HuH-7 (cell line): ENCODE measurements at places on chromosomes 3 and 15.

- DNase-seq, result no peak
Measured at GRCh38 chr3:57080171-57080570, 19.7 kb downstream of the SPATA12 start.

- no peak for DNase-seq
Measured at GRCh38 chr3:20990896-20991295, 760.1 kb downstream of the ZNF385D start.

GRCh38 chr3:181730316-181730715, 18.6 kb downstream of the SOX2 start:
- no peak for DNase-seq

- no peak for DNase-seq
Measured at GRCh38 chr15:81013396-81013929, 12.7 kb downstream of the TLNRD1 start.

DNA sequence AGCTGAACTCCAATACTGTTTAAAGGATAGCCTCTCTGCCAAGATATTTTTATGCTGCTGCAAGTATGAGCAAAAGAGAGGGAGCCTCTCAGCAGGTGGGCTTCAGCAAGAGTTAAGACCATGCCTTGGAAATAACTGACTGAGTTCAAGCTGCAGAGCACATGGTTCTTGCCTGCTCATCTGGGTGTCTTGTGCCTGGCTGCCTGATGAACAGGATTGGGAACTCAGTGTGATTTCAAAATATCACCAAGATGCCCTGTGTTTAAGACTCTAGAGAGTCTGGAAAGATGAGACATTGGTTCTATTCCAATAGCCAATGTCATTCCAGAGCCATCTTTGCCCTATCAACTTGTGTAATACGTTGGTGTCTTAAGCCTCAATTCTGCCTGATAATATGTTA, 147.5 kb upstream of the VEPH1 start:
- no peak for DNase-seq

GRCh38 chr15:75669191-75669878, 21.6 kb downstream of the SNX33 start:
- DNase-seq, result no peak

DNA sequence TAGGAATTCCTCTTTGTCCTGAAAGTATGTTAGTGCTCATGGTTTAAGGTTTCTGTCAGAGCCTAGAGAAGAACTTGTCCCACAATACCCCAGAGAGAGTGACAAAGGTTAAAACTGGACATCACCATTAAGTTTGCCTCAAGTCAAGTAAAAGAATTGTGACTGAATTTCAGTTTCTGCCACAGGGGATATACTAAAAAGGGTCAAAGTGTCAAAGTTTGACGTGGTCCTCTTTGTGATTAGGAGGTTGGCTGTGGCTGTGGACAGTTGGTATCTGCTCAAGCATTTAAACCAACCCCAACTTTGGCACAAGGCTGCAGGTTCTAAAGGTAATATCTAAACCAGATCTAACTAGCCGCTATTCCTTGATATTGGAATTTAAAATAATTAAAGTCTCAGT, 26.1 kb downstream of the FMN1 start:
- no peak for DNase-seq

GRCh38 chr3:100915706-100916495, 77.3 kb downstream of the ABI3BP start:
- no peak for DNase-seq

DNA sequence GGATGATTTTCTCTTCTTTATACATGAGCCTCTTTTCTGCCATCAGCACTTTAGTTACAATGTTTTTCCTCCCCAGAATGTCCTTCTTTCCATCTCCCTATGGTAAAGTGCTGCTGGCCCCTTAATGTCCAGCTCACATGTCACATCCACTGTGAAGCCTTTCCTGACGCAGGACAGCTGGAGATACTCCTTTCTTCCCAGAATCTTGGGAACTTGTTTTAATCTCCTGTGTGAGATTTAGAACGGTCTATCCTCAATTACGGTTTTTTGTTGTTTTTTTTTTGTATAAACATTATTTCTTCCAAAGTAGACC, 147.7 kb upstream of the TSC22D2 start:
- no peak for DNase-seq

GRCh38 chr3:67296039-67296892, 298.2 kb downstream of the KBTBD8 start:
- DNase-seq, result no peak

DNA sequence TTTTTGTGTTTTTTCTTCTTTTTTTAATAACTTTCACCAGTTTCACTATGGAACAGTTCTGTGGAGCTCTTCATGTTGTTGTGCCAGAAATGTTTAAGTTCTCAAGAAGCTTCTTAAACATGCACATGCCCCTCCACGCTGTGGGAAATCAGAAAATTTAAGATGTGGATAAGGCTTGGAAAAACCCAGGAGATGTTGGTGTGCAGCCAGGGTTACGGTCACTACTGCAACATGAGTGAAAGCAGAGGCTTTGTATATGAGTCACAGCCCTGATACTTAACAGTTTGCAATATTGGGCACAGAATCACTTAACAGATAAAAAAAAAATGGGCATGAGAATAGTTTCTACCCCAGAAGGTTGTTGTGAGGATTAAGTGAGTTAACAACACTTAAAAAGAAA, 399.9 kb downstream of the LRTM1 start:
- no peak for DNase-seq

- DNase-seq, result no peak
Measured at GRCh38 chr3:122915300-122916055, 112.1 kb downstream of the SEMA5B start.

DNA sequence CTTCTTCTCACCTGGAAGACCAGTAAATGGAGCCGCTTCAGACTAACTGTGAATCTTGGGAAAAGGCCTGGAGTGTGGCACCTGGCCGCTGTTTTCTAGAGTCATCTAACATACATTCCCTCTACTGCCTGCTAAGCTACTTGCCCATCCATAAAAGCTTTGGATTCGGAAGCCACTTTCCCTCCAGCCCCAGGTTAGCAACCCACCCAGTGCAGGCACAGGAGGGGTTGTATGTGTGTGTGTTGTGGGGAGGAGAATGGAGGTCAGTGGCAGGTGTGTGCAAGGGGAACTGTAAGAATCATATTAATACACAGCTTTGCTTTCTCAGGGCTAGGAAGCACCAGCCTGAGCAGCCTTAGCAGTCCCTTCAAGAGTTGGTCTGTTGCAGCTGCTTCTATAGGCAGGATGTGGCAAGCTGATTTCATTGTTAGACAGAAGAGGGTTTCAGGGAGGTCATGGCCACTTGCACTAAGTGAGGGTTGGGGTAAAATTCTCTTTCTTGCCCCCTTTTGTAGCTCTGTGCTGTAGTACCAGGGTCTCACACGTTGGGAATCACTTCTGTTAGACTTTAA, 8.9 kb downstream of the NSUN3 start:
- no peak for DNase-seq

GRCh38 chr3:186669378-186670084, 3.7 kb downstream of the HRG start:
- no peak for DNase-seq

DNA sequence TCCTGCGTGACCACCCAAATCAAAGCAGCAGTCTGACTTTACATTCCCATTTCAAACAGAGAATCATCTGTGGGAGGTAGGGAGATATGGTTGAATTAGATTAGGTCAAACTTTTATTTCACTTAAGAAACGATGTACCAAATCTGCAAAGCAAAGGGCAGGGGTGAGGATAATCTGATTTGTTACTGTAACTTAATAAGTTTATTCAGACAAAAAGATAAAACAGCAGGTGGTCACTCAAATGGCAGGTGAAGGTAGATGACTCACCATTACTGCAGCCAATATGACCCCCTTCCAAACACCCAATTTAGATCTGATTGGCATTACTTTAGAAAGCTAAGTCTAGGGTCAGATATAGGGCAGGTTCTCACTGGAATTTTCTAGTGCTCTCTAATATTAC, 651.0 kb upstream of the NAALADL2 start:
- DNase-seq, result no peak

GRCh38 chr3:33438284-33438668, 1.9 kb downstream of the UBP1 start:
- DNase-seq, result peak; percentile 37

- DNase-seq, result no peak
Measured at GRCh38 chr3:183332487-183332886, 79.4 kb downstream of the B3GNT5 start.

DNA sequence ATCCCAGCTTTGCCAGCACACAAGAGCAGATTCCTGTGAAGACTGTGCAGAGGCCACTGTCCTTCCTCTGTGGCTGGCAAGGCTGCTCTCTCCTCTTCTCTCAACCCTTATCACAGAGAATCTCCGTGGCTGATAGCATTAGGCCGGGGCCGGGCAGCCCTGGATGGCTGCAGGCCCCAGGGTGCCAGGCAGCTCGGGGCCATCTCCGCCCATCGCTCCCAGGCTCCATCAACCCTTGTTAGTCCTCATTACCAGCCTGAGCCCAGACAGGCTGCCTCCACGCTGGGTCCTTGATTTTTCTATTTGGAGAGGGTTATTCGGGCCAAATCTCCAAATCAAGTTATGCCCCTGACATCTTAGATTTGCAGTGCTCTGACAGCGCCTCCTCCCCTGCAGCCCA, 39.1 kb downstream of the MRPL46 start:
- DNase-seq, result no peak

GRCh38 chr3:196968233-196969133, at the start of gene PIGZ:
TSS of gene PIGZ (minus strand) at chr3:196968833. CDS start at chr3:196952031, 16,802 bp downstream.
- no peak for DNase-seq

GRCh38 chr3:66392966-66393332, 107.9 kb downstream of the LRIG1 start:
- no peak for DNase-seq

DNA sequence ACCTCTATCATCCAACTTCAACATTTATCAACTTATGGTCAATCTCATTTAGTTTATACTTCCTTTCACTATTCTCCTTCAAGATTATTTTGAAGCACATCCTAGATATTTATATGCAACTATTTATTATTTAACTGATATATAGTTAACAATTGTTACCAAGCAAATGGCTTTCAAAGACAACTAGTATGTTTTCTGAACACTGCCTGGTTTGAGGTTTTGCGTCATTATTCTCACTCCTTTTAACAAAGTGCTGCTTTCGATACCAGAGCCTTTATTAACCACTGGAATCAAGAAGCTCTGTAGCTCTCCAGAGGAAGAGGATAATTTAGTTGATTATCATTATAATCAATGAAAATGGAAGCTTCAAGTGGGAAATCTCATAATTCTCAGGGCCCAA, 19.6 kb downstream of the ZIC1 start:
- DNase-seq, result no peak

DNA sequence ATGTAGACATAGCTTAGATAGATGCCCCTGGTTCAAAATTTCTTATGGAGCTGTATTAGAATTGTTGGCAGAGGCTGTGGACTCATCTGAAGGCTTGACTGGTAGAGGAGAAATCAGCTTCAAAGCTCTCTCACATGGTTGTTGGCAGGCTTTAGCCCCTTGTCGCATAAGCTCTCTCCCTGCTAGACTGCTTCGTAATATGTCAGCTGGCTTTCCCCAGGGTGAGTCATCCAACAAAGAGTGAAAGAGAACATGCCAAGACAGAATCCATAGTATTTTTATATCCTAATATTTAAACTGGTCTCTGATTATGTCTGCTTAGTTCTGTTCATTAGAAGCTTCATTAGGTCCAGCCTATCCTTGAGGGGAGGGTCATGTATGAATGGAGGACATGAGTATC, 427.4 kb upstream of the NAALADL2 start:
- DNase-seq, result no peak

GRCh38 chr3:29871087-29871486, 590.2 kb downstream of the RBMS3 start:
- peak; percentile 18 for DNase-seq

GRCh38 chr3:133897547-133897946, 1.9 kb upstream of the RAB6B start:
- DNase-seq, result no peak

GRCh38 chr3:172675441-172676193, 35.2 kb downstream of the NCEH1 start:
- no peak for DNase-seq

DNA sequence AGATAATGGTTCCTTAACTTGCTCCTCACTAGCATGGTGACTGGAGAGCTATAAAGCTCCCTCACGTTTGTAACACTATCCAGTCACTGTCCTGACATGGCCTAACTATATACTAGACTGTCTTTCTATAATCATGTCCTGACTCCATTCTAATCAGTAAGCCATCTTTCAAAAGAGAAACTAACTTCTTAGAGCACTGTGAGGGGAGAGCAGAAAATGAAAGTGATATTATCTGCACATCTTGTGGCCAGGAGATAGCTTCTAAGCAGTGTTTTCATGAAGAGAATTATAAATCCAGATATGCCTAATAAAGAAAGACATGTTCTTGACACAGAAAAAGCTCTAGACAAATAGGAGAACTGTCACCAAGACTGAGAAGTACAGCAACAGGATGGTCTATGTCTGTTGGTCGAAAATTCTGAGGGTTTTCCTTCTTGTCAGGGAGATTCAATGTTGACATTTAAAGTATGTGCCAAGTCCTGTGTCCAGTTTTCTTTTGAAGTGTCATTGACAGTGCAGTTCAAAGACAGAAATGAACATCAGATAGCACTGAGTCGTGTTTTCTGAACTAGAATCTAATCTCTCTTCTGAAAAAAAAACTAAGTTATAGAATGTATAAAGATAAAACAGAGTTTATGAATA, 230.6 kb upstream of the PEX5L start:
- no peak for DNase-seq

DNA sequence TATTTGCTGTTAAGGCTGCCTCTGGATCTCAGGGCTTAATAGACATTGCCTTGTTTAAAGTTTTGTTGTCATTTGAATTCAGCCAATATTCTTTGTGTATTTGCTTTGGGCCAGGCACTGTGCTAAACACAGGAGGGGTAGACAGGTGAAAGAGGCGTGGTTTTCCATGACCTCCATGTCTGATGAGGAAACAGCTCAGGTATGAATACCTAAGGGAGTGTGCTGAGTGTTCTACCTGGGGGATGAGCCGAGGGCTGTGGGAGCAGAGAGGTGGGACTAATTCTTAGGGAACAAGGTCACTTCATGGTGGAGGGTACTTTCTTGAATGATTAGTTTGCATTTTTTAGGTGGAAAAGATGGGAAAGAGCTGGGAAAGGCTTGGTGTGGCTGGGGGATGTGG, 108.2 kb downstream of the THSD4 start:
- DNase-seq, result no peak

- DNase-seq, result no peak
Measured at GRCh38 chr3:159236321-159236720, 434.5 kb downstream of the MFSD1 start.

GRCh38 chr3:68943753-68944500, 11.6 kb upstream of the TAFA4 start:
- DNase-seq, result no peak

- DNase-seq, result no peak
Measured at GRCh38 chr15:41932511-41933289, 38.8 kb upstream of the SPTBN5 start.

- DNase-seq, result no peak
Measured at GRCh38 chr3:157226173-157226847, 66.4 kb upstream of the CCNL1 start.

- no peak for DNase-seq
Measured at GRCh38 chr3:25662736-25663320, 1.9 kb downstream of the TOP2B start.
